D341Med (cell line): ENCODE measurements at places on chromosomes 13 and 19.

- no peak for DNase-seq
Measured at GRCh38 chr13:97757807-97758206, 195.7 kb upstream of the IPO5 start.

- DNase-seq, result no peak
Measured at GRCh38 chr19:40026597-40026970, 29.4 kb downstream of the ZNF780B start.

DNA sequence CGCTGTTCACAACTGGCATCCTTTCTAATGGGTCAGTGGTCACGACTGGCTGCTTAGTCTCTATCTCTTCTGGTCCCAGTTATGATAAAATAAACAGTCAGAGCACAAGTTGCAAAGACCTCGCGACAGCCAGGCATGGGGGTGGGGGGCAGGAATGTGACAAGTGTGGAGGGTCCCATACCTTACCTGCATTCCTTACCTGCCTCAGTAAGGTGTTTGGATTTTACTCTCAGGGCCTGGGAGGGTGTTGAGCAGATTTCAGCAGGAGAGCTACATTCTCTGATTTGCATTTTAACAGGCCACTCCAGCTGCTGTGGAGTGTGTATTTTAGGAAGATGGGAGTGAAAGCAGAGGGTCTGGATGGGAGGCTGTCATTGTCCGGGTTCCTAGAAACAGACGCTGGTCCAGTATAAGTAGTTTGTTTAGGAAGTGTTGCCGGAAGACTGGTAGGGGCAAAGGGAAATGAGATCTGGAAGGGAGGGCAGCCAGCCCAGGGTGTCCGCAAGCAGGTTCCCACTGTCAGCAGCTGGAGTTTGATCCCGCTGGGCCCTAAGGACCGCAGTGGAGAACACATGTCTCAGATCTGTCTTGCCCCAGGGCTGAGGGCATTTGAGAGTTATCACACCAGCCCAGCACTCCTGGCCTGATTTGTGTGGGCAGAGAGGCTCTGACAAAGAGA lies 920.0 kb downstream of the UQCRFS1 start:
- no peak for DNase-seq

DNA sequence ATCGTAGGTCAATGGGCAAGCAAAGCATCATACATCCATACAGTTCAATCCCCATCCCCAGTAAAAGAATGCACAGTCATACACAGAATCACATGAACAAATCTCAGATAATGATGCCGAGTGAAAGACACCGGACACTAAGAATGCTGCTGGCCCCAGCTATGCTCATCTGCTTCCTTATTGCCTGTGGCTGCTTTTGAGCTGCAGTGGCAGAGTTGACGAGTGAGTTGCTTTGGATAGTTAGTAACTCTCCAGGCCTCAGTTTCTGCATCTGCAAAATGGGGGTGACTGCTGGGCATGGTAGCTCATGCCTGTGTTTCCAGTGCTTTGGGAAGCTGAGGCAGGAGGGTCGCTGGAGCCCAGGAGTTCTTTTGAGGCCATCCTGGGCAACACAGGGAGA lies 12.9 kb upstream of the NFIC start:
- DNase-seq, result no peak

- no peak for DNase-seq
Measured at GRCh38 chr13:67916650-67917049, 686.5 kb upstream of the PCDH9 start.

- no peak for DNase-seq
Measured at GRCh38 chr13:21426238-21426637, 32.9 kb downstream of the ZDHHC20 start.

GRCh38 chr13:20803180-20803965 lies 29.6 kb upstream of the EEF1AKMT1 start:
- DNase-seq, result no peak
